Peyer's patch (tissue), 4 donors: ENCODE measurements at places on chromosomes 12 and 14. TPM values are rescaled to one million over a fixed set of nuclear protein-coding genes. Genes with fewer than 3 reads are reported as not detected.

CRIP1 gene
- 33.8 TPM for total RNA-seq

COX8C gene
- total RNA-seq, result not detected

SERPINA12 gene
- not detected for total RNA-seq

RACGAP1 gene
- 7.2 TPM for total RNA-seq

ULK1 gene
- total RNA-seq, result 42.1 TPM

NOVA1 gene
- 2.6 TPM for total RNA-seq

GLI1 gene
- 0.67 TPM for total RNA-seq

SCFD1 gene
- total RNA-seq, result 31.8 TPM

PTGDR gene
- 1.4 TPM for total RNA-seq

ASB2 gene
- 32.2 TPM for total RNA-seq

ENDOU gene
- not detected for total RNA-seq

PLEKHG7 gene
- 1.0 TPM for total RNA-seq

FAM186B gene
- total RNA-seq, result not detected

- no peak overlapping the region for H3K27ac ChIP-seq
- H3K4me1 ChIP-seq, result no peaks in the 10 kb centered on the region
These were observed 51.2 kb downstream of the SMIM41 start for GRCh38 chr12:52130711-52131110.

DNA sequence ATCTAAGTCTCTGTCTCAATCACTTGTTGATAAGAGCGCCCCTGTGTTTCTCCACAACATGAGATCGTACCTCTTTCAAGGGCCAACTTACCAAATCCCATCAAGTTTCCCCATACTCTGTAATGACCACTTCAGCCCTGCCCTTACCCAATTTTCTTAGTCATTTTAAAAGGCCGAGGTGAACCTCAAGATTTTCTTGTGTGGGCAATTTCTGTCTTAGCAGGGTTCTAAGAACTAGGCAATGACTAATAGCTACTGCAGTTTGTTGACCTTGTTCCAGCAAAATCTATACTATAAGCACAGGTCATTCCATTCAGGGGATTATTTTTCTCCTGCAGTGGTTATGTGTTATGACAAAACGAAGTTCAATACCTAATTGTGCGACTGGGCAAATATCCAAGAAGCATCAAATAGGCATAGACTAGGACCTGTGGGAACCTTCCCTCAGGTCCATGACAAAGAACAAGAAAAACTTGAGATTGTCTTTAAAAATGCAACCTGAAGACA lies 359.8 kb downstream of the PCNX1 start:
- DNase-seq, result no peak
- H3K36me3 ChIP-seq, result no peaks in the 10 kb centered on the region
- H3K27me3 ChIP-seq, result no peaks in the 10 kb centered on the region
- no peaks in the 10 kb centered on the region for H3K4me1 ChIP-seq
- H3K27ac ChIP-seq, result no peak overlapping the region

GRCh38 chr12:105100207-105100985 lies 7.1 kb upstream of the WASHC4 start:
- no peak overlapping the region for H3K4me3 ChIP-seq
- no peak overlapping the region for H3K27ac ChIP-seq
- H3K36me3 ChIP-seq, result no peaks in the 10 kb centered on the region
- DNase-seq, result no peak
- no peaks in the 10 kb centered on the region for H3K27me3 ChIP-seq

DNA sequence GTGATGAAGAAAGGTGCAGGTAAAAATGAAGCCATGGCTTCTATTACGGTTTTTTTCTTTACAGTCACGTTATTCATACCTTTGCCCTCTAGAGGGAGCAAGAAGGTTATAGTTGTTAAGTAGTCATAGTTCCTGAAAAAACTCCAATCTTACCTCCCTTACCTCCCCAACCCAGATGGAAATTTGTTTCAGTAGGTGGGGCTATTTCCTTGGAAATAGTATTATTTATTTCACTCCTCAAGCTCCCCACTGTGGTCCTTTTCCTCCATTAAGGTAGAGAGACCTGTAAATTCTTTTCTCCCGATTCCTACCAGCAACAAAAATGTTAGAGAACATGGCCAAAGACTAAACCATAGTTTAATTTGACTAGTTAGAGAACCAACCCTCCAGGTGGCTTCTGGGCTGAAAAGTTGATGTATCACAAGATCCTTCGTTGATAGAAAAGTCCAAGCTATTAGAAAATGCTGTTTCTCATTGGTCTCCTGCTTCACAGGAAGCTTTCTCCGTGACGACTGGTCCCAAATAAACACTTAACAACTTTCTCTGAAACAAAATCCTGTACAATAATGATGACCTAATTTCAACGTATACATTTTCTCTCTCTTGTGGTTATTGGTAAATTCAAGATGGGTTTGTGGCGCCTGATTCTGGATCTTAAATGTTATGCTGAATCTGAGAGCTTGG lies 43.5 kb downstream of the TMX1 start:
- no peaks in the 10 kb centered on the region for H3K36me3 ChIP-seq
- H3K4me3 ChIP-seq, result no peak overlapping the region
- no peak for DNase-seq
- H3K27me3 ChIP-seq, result no peaks in the 10 kb centered on the region
- H3K4me1 ChIP-seq, result no peaks in the 10 kb centered on the region

DNA sequence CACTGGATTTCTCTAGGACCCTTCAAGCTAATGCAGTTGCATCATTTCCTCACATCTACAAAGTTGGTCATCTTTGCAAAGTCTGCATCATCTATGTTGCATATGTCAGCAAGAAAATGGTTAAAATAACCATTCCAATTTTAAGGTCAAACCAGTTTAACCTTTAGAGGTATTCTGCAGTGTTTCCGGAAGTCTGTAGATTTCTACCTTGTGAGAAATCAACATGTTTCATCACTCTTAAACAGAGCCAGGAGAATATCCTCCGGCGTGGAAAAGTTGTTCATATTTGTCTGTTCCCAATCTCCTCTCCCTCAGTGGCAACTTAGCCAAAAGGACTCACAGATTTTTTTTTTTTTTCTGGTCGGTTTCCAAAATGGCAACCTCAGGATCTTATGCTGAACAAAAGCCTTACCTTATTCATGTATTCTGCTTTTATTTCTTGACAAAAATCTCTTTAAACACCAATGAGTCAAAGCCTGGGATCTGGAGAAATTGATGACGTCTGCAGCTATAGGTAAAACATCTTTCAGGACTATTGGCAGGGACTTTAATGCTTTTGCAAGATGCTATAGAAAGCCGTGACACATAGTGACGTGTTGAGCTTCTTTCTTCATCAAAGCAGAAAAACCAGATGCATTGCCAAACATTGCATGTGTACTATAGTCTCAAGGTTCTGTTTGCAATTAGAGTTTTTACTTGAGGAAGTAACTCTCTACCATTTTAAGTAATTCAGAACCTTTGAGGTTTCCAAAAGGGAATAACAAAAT lies 16.0 kb upstream of the CDK17 start:
- no peak overlapping the region for H3K27ac ChIP-seq
- no peaks in the 10 kb centered on the region for H3K4me1 ChIP-seq
- no peaks in the 10 kb centered on the region for H3K36me3 ChIP-seq
- no peak for DNase-seq
- H3K27me3 ChIP-seq, result no peaks in the 10 kb centered on the region
- H3K4me3 ChIP-seq, result no peak overlapping the region

DNA sequence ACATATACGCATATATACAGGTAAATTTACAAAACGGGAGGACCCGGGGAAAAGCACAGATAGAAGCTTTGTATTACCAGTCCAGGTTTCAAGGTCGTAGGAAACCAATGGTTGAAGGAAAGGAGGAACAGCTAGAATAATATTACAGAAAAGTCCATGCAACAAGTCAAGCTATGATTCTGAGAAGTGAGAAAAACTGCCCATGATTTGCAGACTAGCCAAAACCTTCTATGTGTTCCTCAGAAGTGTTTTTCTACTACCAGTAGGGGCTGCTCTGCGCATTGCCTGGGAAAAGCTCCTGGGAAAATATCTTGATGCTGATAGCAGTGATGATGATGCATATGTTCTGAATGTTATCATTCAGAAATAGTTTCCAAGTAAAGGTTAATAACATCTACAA lies 2.2 kb downstream of the PDZRN4 start:
- H3K27me3 ChIP-seq, result no peaks in the 10 kb centered on the region
- no peaks in the 10 kb centered on the region for H3K36me3 ChIP-seq
- DNase-seq, result no peak

DNA sequence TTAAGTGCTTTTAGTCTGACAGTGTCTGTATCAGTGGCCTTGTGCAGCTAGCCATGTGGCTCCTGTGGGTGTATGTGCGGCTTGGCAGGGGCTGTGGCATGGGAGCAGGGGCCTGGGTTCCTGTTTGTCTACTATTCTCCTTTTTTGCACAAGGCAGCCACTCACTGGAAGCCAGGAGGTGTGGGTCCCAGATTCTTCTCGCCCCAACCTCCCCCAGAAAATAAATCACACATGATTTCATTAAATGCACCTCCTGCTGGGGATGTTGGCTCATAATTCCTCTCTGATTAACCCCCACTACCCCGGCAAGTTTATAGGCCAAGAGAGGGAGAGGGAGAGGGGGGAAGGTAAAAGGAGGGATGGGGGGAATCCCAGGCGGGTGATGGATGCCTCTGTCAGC lies 17.6 kb downstream of the CALCOCO1 start:
- H3K27me3 ChIP-seq, result no peaks in the 10 kb centered on the region
- no peak overlapping the region for H3K4me3 ChIP-seq
- no peak for DNase-seq
- H3K4me1 ChIP-seq, result no peaks in the 10 kb centered on the region
- no peak overlapping the region for H3K27ac ChIP-seq

GRCh38 chr12:107359382-107359781 lies 266.0 kb upstream of the CRY1 start:
- H3K36me3 ChIP-seq, result no peaks in the 10 kb centered on the region
- H3K27me3 ChIP-seq, result no peaks in the 10 kb centered on the region
- H3K4me1 ChIP-seq, result no peaks in the 10 kb centered on the region
- no peak overlapping the region for H3K27ac ChIP-seq

- DNase-seq, result no peak
- H3K36me3 ChIP-seq, result no peaks in the 10 kb centered on the region
- H3K4me3 ChIP-seq, result no peak overlapping the region
- H3K27me3 ChIP-seq, result peaks cover 11% of the 10 kb centered on the region
These were observed 5.0 kb downstream of the PLEKHD1 start for GRCh38 chr14:69489495-69489894.

- no peak overlapping the region for H3K4me3 ChIP-seq
- DNase-seq, result no peak
- H3K27ac ChIP-seq, result no peak overlapping the region
- H3K27me3 ChIP-seq, result no peaks in the 10 kb centered on the region
These were observed 434.1 kb downstream of the NOVA1 start for GRCh38 chr14:26163761-26164160.

DNA sequence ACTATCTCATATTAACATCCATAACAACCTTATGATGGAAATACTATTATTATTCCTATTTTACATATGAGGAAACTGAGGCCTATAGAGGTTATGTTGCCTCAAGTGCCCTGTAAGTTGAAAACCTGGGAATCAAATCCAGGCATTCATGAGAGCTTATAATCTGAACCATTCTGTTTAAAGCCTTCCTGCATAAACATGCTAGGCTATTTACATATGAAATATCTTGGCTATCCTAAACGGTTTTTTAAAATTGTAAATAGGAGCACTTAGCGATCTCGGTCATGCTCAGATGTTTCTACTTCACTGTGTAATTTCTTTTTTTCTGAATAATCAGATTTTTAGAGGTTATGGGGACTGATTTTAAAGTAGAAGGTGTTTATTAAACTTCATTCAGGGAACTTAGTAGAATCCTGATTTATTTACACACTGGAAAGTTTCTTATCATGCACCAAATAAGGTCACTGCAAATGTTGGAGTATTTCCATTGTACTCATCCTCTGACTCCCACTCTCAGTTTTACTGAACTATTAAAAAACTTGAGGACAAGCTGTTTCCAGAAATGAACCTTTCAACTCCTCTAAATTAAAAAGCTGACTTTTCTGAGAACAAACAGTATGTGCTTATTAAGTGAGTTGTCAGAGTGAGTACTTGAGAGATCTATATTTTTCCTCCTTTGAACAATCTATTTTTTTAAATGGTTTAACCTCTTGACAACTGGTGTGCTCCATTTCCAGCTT lies 141.7 kb downstream of the PIK3C2G start:
- DNase-seq, result no peak
- no peaks in the 10 kb centered on the region for H3K4me1 ChIP-seq
- no peaks in the 10 kb centered on the region for H3K27me3 ChIP-seq
- H3K27ac ChIP-seq, result no peak overlapping the region

- H3K27me3 ChIP-seq, result no peaks in the 10 kb centered on the region
- no peaks in the 10 kb centered on the region for H3K4me1 ChIP-seq
- H3K27ac ChIP-seq, result no peak overlapping the region
- no peak overlapping the region for H3K4me3 ChIP-seq
These were observed 6.0 kb upstream of the PCNX4 start for GRCh38 chr14:60085693-60086092.

DNA sequence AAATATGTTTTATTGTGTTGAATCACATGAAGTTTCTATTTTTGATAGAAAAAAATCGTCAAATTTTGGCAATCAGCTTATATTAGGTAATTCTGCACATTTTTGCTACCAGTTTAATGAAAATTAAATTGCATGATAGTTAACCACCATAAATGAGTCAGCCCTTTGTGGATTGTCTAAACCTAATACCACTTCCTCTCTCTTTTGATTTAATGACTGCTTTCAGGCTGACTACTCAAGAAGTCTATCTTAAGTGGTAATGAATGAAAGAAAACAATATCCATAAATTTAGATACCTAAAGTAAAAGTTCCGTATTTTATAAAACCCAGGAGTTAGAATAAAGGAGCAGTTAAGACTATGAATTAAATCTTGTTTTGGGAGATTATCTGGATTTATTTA lies 450.5 kb downstream of the TMEM117 start:
- H3K27me3 ChIP-seq, result no peaks in the 10 kb centered on the region
- no peaks in the 10 kb centered on the region for H3K4me1 ChIP-seq
- no peak for DNase-seq
- no peaks in the 10 kb centered on the region for H3K36me3 ChIP-seq
- H3K4me3 ChIP-seq, result no peak overlapping the region
- no peak overlapping the region for H3K27ac ChIP-seq

- H3K27me3 ChIP-seq, result no peaks in the 10 kb centered on the region
- no peaks in the 10 kb centered on the region for H3K36me3 ChIP-seq
- H3K27ac ChIP-seq, result peak overlapping the region; percentile 75
- no peaks in the 10 kb centered on the region for H3K4me1 ChIP-seq
These were observed 16.8 kb downstream of the ATP5MC2 start for GRCh38 chr12:53659011-53659551.

- no peaks in the 10 kb centered on the region for H3K27me3 ChIP-seq
- H3K36me3 ChIP-seq, result no peaks in the 10 kb centered on the region
- H3K4me3 ChIP-seq, result no peak overlapping the region
- no peaks in the 10 kb centered on the region for H3K4me1 ChIP-seq
These were observed 16.3 kb upstream of the GALNT9 start for GRCh38 chr12:132345561-132346200.

DNA sequence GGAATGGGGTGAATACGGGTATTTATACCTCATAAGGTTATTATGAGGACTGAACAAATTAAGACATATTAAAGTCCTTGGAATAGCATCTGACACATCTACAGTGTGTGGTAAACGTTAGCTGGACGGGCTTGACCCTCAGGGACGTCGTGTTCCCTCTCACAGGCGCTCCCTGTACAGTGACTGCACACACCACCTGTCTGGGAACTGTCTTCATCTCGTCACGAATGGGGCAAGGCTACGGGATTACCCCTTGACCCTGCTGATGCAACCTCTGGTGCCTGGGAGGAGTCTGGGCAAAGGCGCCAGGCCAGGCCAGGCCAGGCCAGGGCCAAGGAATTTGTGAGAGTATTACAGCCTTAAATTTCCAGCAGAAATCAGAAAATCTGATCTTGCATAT lies 191.1 kb downstream of the CALM1 start:
- no peaks in the 10 kb centered on the region for H3K36me3 ChIP-seq
- no peak overlapping the region for H3K27ac ChIP-seq
- H3K4me3 ChIP-seq, result no peak overlapping the region
- H3K27me3 ChIP-seq, result no peaks in the 10 kb centered on the region

GRCh38 chr14:89242652-89243279 lies 174.3 kb downstream of the FOXN3 start:
- H3K27ac ChIP-seq, result no peak overlapping the region
- DNase-seq, result no peak
- no peaks in the 10 kb centered on the region for H3K27me3 ChIP-seq
